NCI-H1105 treated with DMSO at 0.1 percent for 48 hours (cell line): ENCODE measurements at places on chromosomes 16 and 17.
A peak's percentile ranks its signal among the peaks of the same experiment; 100 is the strongest.

DNA sequence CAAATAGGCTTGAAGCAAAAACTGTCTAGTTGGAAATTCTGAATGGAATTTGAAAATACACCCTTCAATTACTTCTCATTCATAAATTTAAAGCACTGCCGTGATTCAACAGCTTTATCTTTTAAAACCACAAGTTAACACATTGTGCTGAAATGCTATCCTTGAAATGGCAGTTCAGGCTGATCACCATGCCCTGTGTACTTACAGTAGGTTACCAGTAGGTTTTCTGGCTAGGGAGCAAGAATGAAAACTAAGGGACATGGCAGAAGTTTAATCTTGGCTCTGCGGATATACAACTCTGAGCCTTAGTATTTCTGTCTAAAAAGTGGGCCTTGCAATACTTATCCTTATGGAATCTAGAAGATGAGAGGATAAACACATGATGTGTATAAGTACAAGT, 28.0 kb downstream of the NXPH3 start:
- no peak for DNase-seq

- peak; percentile 62 for DNase-seq
These were observed 690 bp downstream of the PITPNC1 start for GRCh38 chr17:67377488-67378453.

- no peak for DNase-seq
These were observed 123.4 kb upstream of the NOL11 start for GRCh38 chr17:67594115-67594880.

DNA sequence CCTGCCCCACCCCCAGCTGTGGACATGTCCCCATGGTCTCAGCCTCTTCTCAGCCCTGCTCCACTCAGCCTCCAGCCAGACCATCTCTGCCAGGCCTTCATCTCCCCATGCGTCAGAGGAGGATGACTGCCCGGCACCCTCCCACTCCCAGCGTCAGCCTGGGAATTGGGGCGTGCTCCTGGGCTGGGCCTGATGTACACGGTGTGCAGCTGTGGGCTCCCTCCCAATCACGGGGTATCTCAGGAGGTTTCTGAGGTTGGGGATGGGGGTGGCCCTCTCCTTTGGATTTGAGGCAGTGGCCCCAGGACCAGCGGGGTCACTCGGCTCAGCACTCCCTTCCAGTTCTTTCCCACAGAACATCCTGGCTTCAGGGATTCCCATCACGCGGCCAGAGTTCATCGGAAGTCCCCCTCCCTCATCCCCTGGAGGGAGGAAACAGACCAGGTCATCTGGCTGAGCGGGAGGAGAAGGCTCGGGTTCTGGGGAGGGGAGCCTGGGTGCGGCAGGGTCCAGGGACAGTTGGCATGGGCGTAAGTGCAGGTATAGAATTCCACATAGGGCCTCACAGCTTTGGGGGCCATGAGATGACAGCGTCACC, 36.9 kb downstream of the SOCS3 start:
- DNase-seq, result no peak

DNA sequence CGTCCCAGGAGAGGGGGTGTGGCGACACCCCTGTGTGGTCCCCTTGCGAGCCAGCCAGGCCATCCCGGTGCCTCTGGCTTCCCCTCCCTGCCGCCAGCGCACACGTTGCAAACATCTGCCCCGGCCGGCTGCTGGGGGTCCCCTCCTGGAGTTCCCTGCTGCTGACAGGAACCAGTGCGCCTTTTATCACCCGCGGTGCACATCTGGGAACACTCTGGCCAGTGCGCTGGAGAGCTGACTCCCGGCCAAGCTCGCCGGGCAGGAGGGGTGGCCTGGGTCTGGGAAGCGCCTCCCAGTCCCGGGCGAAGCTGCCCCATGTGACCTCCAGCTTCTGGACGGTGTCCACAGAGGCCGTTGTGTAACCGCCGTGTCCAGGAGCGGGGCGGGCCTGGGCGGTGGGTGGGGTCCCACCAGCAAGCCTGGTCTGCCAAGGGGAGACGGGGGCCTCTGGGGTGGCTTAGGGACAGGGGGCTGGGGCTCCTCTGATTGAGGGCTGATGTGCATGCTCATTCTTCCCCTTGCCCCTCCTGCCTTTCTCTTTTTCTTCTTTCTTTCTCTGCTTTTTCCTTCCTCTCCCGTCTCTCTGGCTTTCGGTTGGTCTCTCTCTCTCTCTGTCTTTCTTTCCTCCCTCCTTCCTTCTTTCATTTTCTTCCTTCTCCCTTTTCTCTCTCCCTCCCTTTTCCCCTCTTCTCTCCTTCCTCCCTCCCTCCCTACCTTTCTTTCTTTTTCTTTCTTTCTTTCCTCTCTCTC, 25.2 kb upstream of the CIBAR2 start:
- no peak for DNase-seq

DNA sequence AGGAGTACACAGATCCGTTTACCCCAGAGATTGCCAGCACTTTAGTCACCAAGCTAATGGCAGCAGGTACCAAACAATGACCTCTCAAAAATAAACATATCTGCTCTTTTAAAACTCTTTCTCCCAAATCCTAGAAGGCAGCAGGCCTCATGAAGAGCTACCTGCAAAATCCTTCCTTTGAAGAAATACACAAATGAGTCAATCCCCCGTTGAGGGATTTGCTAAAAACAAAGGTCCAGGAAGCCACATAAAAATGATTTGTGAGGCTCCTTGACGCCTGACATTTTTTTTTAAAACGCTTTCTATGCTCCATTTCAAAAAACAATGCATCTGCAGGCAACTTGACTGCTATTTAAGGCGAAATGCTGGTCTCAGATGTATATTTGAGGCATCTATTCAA, 58.2 kb downstream of the NACA2 start:
- no peak for DNase-seq

DNA sequence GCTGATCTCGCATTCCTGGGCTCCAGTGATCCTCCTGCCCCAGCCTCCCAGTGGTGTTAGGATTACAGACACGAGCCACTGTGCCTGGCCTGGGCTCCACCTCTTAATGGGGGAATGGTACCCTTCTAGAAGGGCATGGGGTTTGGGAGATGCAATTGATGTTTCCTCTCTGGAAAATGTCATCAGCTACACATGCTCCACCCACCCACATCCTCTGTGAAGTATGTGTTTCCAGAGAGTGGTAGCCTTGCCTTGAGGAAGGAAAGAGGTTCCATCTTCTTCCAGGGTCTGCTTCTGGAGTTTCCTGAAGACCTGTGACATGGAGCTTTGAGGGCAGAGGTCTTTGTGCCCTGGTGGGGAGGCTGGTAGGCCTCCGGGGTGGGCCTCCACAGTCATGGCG, 45.2 kb upstream of the GSE1 start:
- no peak for DNase-seq

GRCh38 chr17:7176841-7177190, 2.4 kb downstream of the ASGR1 start:
- DNase-seq, result peak; percentile 13

- no peak for DNase-seq
These were observed 33.2 kb upstream of the ABCC11 start for GRCh38 chr16:48280546-48280945.

GRCh38 chr17:70366386-70366785, 197.1 kb downstream of the KCNJ2 start:
- peak; percentile 11 for DNase-seq

DNA sequence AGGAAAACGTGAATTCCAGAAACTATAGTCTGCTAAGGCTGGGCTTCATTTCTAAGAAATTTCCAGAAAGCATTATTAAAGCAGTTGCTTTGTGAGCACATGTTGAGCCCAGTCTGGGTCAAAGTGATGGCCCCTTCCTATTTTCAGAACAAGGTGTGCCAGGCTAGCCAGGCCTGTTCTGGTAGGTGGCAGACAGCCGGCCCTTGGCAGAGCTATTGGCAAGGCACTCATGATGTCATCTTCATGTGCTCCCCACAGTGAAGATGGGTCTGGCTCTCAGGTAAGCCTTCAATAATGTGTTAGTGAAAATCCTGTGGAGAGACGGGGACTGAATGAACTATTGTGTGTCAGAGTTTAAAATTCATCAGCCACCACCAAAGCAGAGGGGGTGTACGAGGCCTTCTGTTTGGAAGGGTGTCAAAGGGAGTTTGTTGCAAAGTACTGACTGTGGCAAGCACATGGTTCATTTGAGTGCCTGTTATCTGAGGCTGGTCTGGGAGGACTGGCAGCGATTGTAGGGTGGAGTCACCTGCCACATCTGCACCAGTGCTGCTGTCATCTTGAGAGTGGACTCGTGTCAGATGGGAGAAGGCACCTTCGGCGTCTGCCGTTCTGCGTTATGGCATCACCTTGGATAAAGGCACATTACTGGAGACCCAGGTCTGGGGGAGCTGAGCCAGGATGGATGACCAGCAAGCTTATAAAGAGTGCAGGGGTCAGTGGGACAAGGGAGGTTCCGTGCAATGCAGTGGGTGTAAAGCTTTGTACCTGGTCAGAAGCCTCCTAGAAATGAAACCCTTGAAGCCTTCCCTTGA, 43.4 kb downstream of the KSR1 start:
- DNase-seq, result no peak

DNA sequence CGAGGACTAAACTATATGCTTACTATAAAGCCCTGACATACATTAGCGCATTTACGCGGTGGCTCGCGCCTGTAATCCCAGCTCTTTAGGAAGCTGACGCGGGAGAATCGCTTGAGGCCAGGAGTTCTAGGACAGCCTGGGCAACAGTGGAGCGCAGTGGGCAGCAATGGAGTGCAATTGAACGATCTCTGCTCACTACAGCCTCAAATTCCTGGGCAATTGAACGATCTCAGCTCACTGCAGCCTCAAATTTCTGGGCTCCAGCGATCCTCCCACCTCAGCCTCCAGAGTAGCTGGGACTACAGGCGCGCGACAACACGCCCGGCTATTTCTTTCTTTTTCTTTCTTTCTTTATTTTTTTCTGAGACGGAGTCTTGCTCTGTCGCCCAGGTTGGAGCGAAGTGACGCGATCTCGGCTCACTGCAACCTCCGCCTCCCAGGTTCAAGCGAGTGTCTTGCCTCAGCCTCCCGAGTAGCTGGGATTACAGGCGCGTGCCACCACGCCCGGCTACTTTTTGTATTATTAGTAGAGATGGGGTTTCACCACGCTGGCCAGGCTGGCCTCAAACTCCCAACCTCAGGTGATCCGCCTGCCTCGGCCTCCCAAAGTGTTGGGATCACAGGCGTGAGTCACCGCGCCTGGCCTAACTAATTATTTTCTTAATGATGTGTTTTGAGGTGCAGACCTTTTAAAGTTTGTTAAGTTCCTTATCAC, 506 bp upstream of the COG7 start:
- no peak for DNase-seq

DNA sequence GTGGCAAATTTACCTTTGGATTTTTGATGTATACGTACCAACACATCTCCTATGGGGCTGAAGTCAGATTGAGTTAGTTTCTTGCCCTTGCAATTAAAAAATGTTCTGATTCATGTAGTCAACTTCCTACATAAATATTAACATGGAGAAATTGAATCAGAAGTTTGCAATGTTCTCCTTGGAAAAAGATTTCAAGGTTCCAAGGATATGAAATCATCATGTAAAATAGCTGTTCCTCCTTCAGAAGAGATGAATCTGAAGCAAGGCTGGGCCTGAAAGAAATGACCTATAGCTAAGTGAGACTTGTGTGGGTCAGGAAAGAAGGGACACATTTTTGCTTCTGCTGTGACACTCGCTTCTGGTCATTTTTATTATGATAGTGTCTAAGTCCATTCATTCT, 131.7 kb downstream of the RGS9 start:
- no peak for DNase-seq

DNA sequence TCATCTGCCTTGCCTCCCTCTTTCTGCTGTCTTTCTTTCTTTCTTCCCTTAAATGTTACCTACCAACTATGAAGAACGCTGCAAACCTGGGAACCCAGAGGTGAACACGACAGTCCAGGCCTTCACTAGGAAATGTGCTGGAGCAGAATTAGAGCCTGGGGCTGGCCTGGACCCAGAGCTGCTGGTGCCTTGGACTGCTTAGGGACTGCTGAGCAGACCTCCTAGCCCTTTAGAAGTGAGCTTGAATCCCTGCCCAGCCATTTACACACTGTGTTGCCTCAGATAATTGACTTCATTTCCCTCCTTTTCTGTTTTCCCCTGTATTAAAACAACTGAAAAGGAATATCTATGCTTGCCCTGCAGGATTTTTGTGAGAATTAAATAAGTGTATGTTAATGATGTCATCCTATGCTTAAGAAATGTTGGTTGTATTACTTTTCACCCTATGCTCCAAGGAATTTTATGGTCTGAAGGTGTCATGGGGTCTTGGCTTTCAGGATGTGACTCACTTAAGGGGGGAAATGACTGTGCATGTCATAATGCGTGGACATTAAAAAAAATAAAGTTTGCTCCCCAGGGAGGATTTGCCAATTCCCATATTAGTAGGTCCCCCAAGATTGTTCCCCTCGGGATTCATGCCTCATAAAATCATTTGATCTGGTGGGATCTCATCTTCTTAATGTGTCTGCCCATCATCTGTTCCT, 11.5 kb downstream of the CDH13 start:
- no peak for DNase-seq

DNA sequence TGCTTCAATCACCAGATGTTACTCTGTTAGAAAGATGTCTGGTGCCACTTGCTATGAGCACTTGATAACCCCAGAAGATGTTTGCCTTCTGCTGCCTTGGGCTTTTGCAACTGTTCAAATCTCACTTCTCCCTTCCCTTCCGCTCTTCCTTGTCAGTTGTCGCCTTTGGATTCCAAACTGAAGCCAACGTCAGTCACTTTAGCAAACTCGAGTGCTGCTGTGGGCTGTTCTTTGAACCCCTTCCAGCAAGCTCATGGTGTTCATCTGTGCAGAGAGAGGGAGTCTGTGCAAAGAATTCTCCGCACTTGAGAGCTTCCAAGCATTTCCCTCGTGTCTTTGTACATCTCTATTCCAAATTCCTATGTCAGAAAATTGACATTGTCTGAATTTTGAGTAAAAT, 879.4 kb downstream of the CDH11 start:
- DNase-seq, result no peak

- no peak for DNase-seq
These were observed 15.6 kb downstream of the SCGB1C2 start for GRCh38 chr17:152860-153420.

DNA sequence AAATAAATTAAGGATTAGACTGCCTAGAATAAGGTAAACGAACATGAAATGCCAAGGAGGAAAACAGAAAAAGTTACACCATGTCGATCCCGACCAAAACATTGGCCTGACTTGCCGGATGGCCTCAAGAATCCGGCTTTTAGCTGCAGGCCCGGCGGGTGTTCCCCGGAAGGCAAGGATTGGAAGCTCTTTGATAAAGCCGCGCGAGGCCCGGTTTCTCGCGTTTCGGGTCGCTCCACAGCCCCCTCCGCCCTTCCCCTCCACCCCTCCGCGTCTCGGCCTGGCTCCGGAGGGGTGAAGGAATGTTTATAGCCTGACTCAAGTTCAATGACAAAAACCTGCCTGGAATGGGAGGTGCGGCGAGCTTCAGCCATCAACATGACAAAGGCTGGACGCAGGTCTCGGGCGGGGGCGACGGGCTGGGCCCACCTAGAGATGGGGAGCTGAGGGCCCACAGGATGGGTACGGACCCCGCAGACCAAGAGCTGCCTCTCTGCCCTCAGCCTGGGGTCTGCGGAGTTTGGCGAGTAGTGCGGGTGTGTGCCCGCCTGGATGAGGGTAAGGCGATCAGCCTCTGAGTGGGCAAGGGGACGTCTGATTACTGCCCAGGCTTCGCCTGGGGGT, 2.6 kb downstream of the PRAC1 start:
- no peak for DNase-seq
